LNCaP clone FGC (cell line): ENCODE measurements at places on chromosomes 4 and X.

- no peak for DNase-seq
These were observed 27.2 kb downstream of the SPRY1 start for GRCh38 chr4:123423819-123424218.

DNA sequence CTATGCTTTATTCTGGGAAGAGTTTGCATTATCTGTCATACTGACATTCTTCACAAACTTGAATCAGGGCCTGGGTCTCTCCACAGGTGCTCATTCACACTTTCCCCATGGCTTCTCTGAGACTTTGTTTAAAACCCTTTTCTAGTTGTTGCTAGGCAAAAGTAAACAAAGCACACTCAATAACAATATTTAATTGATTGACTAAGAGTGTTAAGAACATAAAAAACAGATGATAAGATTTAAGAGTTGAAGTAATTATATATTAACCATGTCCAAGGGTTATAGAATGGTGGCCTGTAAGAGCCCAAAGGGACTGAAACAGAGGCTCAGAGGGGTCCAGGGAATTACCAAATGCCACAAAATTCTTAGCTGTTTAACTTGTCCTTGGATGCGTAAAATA, 7.1 kb downstream of the MAOA start:
- DNase-seq = no peak

DNA sequence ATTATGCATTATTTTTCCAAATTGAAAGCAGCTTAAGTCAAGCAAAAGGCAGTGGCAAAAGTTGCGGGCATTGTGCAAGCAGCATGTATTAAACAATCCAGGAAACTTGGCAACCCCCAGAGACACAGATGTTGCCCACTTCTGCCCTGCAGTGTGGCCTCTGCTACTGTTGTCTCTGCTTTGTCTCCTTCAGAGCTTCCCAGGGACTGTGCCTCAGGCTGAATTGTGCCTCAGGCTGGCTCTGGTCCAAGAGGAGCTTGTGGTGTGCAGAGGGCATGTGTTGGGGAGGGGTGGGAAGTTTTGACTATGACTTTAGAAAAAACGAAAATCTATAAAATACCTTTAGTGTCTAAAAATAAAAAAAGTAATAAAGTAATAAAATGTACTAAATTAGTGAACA, 201.4 kb downstream of the CCSER1 start:
- DNase-seq = no peak

- DNase-seq = no peak
These were observed 6.6 kb upstream of the CLDN24 start for GRCh38 chr4:183328832-183329231.

- no peak for DNase-seq
These were observed 22.0 kb upstream of the TMPRSS11B start for GRCh38 chr4:68267433-68267944.

DNA sequence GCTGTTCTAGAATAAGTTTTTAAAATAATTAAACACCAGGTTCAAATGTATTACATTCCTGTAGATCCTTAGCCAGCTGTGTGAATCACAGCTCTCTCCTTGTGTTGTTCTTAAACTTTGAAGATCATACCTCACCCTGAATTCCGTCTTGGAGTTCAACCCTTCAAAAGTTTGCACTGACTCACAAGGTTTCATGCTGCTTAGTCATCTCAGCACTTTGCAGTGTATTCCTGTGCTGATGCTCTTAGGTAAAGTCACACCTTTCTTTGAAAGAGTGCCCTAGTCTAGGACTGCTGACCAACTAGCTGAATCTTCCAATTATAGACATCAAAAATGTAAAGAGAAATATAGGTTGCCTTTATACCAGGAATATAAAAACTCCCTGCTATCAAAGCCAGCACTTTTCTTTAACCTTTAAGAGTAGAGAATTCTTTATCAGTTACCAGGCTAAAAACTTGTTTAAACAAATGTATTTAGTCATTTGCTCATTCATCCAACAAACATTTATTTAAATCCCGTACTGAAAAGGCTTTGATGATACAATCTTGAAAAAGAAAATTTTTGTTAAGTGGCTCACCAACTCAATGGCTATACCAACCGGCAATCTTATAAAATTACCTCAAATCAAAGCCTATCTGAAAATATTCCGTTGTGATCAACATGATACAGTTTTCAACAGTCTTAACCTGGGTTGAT, 169.7 kb downstream of the RAP1GDS1 start:
- DNase-seq = no peak

DNA sequence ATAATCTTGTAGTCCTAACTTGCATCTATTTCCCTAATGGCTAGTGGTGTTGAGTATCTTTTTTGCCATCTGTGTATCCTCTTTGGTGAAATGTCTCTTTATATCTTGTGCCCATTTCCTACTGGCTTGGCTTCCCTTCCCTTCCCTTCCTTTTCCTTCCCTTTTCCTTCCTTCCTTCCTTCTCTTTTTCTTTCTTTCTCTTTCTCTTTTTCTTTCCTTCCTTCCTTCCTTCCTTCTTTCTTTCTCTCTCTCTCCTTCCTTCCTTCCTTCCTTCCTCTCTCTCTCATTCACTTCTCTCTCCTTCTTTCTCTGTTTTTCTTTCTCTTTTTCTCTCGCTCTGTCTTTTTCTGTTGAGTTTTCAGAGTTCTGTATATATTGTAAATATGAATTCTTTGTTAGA, 61.5 kb upstream of the SLC4A4 start:
- no peak for DNase-seq

GRCh38 chrX:133610056-133610455, 194.8 kb upstream of the GPC4 start:
- DNase-seq = no peak

DNA sequence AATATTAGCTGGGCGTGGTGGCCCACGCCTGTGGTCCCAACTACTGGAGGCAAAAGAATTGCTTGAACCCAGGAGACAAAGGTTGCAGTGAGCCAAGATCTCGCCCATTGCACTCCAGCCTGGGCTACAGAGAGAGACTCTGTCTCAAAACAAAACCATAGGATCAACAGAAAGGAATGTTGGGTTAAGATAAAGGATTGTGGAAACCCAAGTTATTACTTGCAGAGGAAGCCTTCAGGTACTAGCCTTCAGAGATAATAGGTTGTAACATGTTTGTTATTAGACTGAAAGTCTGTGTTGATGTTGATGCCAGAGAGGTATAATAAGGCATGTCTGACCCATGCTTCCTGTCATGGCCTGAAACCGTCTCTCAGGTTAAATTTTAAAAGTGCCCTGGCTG, 16.9 kb downstream of the SSX5 start:
- DNase-seq = no peak

DNA sequence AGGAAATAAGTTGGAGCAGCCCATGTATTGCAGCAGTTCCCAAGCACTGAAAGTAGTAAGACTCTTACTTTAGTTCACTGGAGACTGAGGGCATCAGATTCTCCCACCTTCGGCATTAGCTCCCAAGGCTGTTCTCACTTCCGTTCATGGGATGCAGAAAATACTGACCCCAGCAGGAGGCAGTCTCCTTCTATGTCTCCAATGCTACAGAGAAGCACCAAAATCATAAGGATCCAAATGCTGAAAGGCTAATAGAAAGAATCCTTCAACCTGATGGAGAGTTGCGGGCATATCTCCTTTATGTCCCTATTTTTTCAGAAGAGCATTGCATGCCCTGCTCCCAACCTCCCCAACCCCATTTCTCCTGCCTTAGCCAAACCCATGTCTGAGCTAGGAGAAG, 32.4 kb downstream of the ADH7 start:
- no peak for DNase-seq

- DNase-seq = no peak
These were observed 643.8 kb upstream of the GALNTL6 start for GRCh38 chr4:171169396-171169795.

GRCh38 chr4:76639288-76639687, 204.3 kb downstream of the SHROOM3 start:
- DNase-seq = no peak

GRCh38 chr4:124947622-124948265, 235.2 kb upstream of the ANKRD50 start:
- no peak for DNase-seq

- no peak for DNase-seq
These were observed 863.3 kb downstream of the CENPC start for GRCh38 chr4:66681962-66682361.

DNA sequence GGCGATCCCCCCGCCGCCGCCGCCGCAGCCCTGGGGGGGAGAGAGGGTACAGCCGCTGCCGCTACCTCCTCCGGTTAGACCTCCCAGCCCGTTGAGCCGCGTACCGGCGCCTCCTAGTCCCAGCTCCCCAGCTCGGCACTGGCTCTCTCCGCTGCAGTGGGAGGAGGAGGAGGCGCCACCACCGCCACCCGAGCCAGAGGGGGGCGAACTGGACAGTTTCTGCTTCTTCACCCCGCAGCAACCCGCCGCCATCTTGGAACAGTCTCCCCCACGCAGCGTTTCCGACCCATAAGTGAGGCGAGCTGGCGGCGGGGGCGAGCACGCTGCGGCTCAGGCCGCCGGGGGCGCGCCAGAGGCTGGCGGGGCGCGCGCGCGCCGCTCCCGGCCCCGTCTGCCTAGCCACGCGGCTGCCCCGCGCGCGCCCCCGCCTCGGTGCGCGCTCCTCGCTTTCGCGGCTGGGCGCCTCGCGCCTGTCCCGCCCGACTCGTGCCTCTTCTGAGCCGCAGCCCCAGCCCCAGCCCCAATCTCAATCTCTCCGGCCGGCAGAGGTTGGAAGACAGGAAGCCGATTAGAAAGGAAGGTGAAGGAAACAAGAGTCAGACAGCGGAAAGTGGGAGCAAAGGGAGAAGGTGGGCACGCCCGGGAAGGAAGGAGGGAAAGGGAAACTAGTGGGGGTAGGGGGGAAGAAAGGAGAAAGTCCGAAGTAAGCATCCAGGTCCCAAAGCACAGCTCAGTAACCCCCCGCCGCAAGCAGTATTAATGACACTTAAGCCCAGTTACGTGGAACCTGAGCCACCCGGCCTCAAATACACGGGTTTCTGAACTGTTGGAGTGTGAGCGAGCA, at the start of gene AMMECR1:
TSS of gene AMMECR1 (minus strand) at position 266 of the 844 bp plus-strand sequence. CDS start at position 252, 14 bp downstream.
- peak; percentile 8 for DNase-seq

- no peak for DNase-seq
These were observed 56.5 kb downstream of the BMPR1B start for GRCh38 chr4:94814237-94814636.

DNA sequence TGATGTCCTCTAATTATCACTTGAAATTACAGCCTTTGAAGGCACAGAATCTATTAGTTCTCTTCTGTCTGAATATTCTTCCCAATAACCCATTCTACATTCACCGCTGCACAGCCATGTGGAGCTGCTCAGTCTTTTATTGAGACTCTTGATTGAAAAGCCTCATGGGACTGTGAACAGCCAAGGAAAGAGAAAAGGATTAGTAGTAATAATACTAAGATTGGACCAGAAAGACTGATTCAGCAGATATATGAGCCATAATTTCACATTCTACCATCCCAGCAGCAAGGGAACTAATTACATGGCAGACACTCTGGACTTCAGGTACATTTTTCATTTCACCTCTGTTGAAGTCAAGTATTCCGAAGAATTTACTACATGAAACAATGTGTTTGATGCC, 2471.7 kb downstream of the ARAP2 start:
- DNase-seq = no peak

GRCh38 chr4:151099976-151100417, 569 bp downstream of the RPS3A start:
- DNase-seq = no peak

DNA sequence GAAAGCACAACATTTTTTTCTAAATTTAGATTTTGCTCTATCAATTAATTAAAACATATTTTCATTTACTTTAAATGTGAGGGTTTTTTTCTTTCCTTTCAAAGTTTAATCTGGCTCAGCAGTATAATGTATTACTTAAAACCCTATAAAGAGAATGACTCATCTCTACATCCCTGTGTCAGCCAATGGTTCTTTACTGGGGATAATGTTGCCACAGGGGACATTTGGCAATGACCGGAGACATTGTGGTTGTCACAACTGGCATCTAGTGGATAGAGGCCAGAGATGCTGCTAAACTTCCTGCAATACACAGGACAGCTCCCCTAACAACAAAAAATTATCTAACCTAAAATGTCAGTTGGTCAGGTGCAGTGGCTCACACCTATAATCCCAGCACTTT, 53.8 kb downstream of the SYNPO2 start:
- DNase-seq = peak; percentile 46

DNA sequence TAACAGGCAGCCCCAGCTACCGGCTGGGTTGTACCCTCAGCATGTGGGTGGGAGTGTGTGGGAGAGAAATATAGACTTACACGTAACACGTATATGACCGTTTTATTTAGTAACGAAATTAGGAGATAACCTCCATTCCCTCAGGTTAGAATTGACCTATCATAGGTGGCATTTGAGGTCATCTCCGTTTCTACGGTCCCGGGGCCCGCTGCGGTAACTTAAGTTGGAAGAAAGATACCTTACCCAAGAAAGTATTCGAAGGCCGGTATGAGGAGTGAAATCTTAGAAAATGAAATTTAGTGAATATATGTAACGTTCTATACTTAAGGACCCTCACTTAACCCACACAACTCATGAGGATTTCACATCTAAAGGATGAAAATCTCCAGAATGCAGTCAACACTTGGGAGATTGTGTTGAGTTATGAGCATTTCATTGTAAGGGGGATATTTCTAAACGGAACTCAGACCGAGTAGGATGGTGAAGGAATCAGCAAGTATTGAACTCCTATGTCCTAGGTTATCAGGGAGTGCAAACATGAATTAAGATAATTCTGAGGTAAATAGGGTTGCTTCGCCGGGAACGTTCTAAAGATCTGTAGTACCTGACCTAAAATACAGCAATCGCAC, 891 bp downstream of the CISD2 start:
- DNase-seq = no peak

GRCh38 chrX:87425618-87426017, 92.0 kb upstream of the KLHL4 start:
- DNase-seq = no peak

GRCh38 chr4:3514221-3514780, 17.9 kb downstream of the LRPAP1 start:
- no peak for DNase-seq

- no peak for DNase-seq
These were observed 8.6 kb downstream of the USP11 start for GRCh38 chrX:47241201-47242011.

GRCh38 chr4:126071346-126072333, 756.9 kb downstream of the FAT4 start:
- DNase-seq = peak; percentile 41

GRCh38 chr4:89294573-89295269, 12.9 kb downstream of the GPRIN3 start:
- no peak for DNase-seq

- no peak for DNase-seq
These were observed 565.0 kb downstream of the TRIML1 start for GRCh38 chr4:188704288-188704687.

DNA sequence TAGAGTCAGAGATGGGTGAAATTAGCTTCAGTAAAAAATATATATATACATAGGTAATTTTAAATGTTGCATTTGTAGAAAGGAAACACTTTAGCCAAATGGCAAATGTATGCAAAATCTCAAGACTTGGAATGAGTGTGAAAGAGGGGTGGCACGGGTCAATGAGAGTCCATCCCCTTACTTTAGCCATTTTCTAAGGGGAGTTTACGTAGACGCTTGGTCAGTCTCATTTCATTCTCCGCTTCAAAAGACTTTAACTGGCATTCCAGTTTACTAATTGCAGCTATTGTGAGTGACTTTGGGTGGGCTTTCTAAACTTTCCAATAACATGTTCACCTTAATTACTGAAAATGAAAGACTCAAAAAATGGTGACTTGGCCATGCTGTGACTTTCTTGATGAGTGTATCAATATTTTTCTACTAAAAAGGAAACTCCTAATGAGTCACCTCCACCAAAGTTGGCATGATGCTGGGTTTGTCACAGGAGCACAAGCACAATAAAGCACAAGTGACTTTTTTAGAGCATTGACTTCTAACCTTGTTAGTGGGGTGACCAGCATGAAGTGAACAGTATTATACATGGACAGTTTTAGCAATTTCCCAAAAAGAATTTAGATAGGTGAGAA, 356.0 kb upstream of the RASGEF1B start:
- no peak for DNase-seq

- no peak for DNase-seq
These were observed 93.0 kb downstream of the IL13RA2 start for GRCh38 chrX:114924423-114924822.
